ENCODE measurements at places on chromosomes 1 and 21.
A peak's percentile ranks its signal among the peaks of the same experiment; 100 is the strongest.

DNA sequence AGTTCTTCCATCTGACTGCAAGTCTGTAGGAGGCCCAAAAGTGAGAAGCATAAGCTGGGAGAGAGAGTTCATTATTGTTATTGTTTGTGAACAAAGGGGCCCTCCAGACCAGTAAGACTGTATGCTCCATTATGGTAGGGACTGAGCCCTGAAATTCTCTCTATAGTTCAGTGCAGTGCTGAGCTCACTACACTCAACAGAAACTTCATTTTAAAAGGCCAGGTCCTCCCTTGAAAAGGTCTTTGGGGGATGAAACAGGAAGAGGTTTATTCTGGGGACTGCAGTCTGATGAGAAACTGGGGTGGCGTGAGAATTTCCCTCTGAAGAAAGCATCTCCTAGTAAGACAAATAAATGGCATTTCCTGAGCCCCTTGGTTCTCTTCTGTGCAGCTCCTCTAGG lies 5.5 kb upstream of the GATAD2B start:
- no peak for DNase-seq

GRCh38 chr21:15795533-15795932 lies 65.8 kb downstream of the USP25 start:
- DNase-seq = no peak

- no peak for DNase-seq
These were observed 59.2 kb upstream of the TNR start for GRCh38 chr1:175802407-175803123.

- no peak for DNase-seq
These were observed 3.4 kb downstream of the KCNA3 start for GRCh38 chr1:110671361-110671760.

DNA sequence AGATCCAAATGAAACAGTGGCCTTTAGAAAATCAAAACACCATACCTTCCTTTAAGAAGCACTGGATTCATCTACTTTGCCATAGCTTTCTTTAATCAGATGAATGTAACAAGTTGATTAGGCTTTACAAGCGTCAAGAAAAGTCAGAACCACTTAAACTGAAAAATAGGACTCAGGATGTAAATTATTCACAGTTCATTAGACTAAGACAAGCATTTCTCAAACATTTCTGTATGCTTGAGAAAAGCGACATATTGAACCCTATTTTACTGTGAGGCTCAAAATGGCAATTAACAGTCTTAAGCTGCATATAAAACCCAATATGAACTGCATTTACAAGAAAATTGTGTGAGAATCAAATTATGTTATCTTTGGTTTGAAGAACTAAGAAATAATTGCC lies 256.7 kb upstream of the SNX7 start:
- DNase-seq = no peak

DNA sequence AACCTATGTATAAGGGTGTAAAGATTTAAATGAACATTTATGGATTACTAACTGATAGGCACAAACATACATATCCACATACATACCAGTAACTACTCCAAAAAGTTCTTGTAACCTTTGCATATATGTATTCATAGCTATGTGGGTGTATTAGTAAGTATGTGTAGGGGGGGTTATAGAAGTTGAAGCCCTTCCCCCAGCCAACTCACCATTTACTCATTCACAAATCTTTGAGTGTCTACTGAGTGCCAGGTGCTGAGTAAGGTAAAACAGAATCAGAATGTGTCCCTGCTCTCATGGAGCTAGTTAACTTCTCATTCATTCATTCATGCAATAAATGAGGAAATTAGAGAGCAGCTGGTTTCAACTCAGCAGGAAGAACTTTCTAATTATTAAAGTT lies 1.3 kb downstream of the C1orf146 start:
- no peak for DNase-seq

GRCh38 chr1:96416111-96416595 lies 305.4 kb upstream of the PTBP2 start:
- DNase-seq = no peak

- DNase-seq = no peak
These were observed 9.8 kb downstream of the C1orf74 start for GRCh38 chr1:209774592-209774991.

- no peak for DNase-seq
These were observed 35.7 kb downstream of the ACP6 start for GRCh38 chr1:147634645-147635044.

GRCh38 chr1:166933140-166933539 lies 42.2 kb downstream of the ILDR2 start:
- DNase-seq = no peak

DNA sequence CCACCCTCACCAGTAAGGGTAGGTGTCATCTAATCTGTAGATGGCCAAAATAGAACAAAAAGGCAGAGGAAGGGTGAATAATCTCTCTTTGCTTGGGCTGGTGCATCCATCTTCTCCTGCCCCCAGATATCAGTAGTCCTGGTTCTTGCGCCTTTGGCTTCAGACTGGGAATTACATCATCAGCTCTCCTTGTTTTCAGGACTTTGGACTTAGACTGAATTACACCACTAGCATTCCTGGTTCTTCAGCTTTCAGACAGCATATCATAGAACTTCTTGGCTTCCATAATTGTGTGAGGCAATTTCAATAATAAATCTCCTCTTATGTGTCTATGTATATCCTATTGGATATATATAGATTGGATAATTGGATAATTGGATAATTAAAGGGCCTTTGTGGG lies 403.0 kb upstream of the USP24 start:
- DNase-seq = no peak

DNA sequence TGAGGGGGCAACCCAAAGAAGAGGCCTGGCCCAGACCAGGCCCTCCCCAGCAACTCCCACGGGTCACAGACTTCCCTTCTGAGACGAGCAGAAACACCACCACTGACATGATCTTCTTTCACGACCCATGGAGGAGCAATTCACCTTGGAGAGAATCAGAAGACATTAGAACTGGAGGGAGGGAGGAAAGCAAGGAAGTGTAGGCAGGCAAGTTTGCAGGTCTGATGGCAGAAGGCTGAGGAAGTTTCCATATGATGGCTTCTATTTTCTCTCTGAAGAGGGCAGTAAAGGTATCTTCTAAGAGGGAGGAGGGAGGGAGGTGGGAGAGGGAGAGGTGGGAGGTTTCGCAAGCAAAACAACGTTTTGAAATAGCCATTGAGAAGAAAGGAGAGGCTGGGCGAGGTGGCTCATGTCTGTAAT lies 1.4 kb upstream of the UBXN10 start:
- DNase-seq = no peak

DNA sequence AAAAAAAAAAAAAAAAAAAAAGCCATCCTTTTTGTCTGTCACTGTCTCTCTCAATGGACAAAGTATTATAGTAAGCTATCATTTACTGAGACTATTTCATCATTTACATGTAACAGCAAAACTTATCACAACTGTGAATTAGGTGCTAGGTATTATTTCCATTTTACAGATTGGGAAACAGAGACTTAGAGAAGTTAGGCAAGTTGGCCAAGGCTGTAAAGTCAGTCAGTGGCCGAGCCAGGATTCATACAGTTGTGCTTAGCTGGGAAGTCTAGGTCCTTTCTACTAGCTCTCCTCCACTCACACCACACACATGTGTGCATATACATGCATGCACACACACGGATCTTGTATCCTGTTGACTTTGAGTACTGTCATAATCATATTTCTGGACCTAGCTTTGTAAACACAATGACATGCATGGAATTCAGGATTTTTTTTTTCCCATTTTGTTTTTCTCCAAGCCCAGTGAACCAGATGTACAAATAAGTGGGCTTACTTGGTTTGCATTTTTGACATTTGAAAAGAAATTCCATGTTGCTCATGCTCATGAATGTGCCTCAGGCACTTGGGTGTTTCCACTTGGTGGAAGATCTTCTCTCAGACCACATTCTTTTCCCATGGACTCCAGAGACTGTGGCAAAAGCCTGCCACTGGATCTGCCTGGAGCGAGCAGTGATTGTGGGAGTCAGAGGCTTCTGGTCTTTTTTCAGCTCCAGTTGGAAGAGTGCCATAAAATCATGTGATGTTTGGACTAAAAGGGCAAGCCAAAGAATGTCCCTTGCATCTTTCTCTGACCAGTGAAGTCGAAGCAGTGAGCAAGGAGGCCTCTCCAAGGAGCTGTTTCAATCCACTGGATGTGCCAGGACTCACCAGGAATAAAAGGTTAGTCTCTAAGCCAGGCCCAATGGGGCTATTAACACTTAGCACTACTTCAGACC lies 61.7 kb upstream of the DNAJC6 start:
- no peak for DNase-seq

DNA sequence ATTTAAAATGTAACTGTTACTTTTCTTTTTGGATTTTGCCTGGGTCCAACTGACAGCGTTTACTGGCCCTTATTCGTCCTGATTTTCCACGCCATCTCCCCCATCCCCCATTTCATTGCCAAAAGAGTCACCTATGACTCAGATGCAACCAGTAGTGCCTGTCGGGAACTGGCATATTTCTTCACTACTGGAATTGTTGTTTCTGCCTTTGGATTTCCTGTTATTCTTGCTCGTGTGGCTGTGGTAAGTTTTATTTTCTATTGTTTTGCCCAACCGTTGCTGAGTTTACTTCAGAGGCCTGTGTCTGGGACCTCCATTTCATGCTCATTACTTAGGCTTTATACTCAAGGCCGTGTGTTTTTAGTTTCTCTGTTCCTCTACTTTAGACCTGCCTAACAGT lies 9.3 kb downstream of the LEPR start:
- DNase-seq = no peak

DNA sequence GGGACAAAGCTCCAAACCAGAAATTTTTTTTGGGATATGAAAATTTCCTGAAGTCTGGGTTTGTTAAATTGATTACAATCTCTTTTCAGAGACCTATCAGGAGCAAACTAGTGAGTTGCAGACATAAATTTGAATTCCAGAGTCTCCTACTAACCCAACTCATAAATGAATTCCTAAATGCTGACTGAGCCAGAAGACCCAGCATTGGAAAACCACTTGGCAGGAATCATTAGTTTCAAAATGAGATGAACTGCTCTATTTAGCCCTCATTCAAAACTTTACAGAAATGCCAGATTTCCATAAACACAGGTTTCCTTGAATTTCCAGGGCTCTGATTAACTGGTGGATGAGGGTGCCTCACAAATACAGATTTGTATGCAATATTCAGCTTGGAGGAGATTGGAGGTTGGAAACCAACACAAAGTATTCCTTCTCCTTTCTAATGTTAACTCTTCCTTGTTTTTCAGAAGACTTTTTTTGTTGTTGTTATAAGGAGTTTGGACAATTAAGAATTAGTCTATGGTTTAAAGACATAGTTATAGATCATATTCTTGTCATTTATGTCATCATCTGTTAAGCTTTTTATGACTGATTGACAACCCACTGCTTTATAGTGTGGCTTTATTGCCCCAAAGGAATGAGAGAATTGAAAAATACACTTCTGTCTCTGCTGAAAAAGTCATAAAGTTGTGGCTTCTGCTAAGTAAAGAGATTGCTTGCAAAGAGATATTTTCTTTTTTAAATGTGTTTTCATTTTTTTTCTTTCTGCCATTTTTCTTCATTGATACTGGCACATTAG lies 222.8 kb downstream of the HLX start:
- no peak for DNase-seq

GRCh38 chr1:73839922-73840321 lies 358.1 kb downstream of the LRRIQ3 start:
- DNase-seq = no peak

- DNase-seq = no peak
These were observed 59.6 kb upstream of the ITPKB start for GRCh38 chr1:226798427-226799411.

- no peak for DNase-seq
These were observed 105.5 kb upstream of the SPAG17 start for GRCh38 chr1:118290571-118290970.

- DNase-seq = no peak
These were observed 188.1 kb upstream of the SAMSN1 start for GRCh38 chr21:14734191-14734590.

DNA sequence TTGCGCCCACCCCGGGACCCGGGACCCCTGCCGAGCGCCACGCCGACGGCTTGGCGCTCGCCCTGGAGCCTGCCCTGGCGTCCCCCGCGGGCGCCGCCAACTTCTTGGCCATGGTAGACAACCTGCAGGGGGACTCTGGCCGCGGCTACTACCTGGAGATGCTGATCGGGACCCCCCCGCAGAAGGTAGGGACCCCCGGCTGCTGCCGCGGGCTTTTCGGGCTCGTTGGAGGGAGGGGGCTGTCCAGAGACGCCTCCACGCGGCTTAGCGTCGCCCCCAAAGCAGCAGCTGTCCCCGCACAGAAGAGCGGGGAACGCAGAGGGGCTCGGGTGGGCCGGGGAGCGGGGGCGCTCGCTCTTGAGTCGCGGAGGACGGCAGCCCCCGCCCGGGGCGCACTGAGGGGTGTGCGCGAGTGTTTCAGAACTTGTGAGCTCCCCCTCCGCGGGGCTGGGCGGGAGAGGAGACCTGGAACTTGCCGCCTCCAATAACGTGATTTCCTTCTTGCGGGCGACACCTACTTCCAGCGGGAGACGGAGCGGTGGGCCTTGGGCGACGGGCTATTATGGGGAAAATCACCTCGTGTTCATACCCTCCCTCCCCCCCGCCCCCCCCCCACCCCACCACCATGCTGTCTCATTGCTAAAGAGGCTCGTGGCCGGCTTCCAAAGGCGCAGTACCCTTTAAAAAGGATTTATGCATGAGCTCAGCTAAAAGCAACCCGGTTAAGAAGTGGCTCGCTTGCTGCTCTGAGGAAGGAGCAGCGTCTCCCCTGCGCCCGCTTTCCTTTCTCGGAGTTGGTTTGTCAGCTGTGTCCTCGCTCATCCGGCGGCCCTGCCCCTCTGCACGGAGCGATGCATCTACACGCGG lies 664 bp downstream of the BACE2 start:
- peak; percentile 70 for DNase-seq

DNA sequence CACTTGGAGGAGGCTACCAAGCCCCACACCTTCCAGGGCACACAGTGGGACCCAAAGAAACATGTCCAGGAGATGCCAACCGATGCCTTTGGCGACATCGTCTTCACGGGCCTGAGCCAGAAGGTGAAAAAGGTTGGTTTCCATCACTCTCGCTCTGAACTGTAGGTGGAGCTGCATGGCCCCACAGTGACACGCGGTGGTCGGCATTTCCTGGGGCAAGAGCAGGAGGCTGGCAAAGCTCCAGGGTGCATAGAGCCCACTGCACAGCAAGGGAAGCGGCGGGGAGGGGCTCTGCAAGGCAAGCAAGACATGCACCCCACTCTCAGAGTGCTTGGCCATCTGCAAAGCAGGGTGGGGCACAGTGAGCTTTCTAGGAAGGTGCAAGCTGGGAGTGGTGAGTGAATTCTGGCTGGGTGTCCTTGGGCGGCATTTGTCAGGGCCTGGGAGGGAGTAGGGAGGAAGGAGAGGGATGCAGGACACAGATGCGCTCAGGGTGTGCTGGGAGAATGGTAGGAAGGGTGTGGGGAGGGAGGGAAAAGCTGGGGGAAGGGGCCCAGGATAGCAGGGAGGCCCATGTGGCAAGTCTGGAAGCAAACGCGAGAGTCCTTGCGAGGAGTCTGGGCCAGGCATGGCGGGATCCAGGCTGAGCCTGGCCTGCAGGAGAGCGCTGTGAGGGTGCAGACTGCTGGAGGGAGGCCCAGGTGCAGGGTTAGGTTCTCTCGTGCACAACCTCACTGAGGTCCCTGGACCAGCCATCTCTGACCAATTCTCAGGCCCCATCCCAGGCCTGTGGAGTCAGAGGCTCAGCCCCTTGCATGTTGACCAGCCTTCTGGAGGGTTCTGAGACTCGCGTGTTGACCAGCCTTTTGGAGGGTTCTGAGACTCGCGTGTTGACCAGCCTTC lies 11.0 kb downstream of the TRPM2 start:
- no peak for DNase-seq

All from prostate gland (tissue), 2 donors.